ENCODE measurements at places on chromosomes 3 and 15. TPM values are rescaled to one million over a fixed set of nuclear protein-coding genes. Genes with fewer than 3 reads are reported as not detected.

- peaks cover 2% of the 10 kb centered on the region for H3K27me3 ChIP-seq
- H3K36me3 ChIP-seq = no peaks in the 10 kb centered on the region
- no peak overlapping the region for H3K27ac ChIP-seq
- no peaks in the 10 kb centered on the region for H3K4me1 ChIP-seq
Observed at GRCh38 chr3:160140756-160141155, 84.5 kb upstream of the C3orf80 start.

GRCh38 chr3:195893044-195893395 lies 15.3 kb downstream of the TNK2 start:
- H3K36me3 ChIP-seq = peaks cover 4% of the 10 kb centered on the region
- H3K27ac ChIP-seq = no peak overlapping the region
- no peaks in the 10 kb centered on the region for H3K27me3 ChIP-seq
- no peak overlapping the region for H3K4me3 ChIP-seq
- peaks cover 25% of the 10 kb centered on the region for H3K4me1 ChIP-seq

- H3K27me3 ChIP-seq = no peaks in the 10 kb centered on the region
- no peak overlapping the region for H3K4me3 ChIP-seq
- H3K36me3 ChIP-seq = no peaks in the 10 kb centered on the region
- no peak for DNase-seq
- no peak overlapping the region for H3K27ac ChIP-seq
Observed at GRCh38 chr3:61663356-61664104, 102.2 kb downstream of the PTPRG start.

Gene IGSF11
- total RNA-seq = 1.9 TPM

Gene CSPG5
- 0.43 TPM for total RNA-seq

Gene GP9
- not detected for total RNA-seq

Gene SMCO1
- not detected for total RNA-seq

Gene ANKUB1
- total RNA-seq = not detected

All from activated naive CD8-positive, alpha-beta T cell treated with anti-CD3 and anti-CD28 coated beads, Interleukin-2, amount 10 ng/mL, durations not matched to agents 7 days and 5 days (primary cell).